ENCODE measurements at places on chromosomes 13 and 19.
A peak's percentile ranks its signal among the peaks of the same experiment; 100 is the strongest.

DNA sequence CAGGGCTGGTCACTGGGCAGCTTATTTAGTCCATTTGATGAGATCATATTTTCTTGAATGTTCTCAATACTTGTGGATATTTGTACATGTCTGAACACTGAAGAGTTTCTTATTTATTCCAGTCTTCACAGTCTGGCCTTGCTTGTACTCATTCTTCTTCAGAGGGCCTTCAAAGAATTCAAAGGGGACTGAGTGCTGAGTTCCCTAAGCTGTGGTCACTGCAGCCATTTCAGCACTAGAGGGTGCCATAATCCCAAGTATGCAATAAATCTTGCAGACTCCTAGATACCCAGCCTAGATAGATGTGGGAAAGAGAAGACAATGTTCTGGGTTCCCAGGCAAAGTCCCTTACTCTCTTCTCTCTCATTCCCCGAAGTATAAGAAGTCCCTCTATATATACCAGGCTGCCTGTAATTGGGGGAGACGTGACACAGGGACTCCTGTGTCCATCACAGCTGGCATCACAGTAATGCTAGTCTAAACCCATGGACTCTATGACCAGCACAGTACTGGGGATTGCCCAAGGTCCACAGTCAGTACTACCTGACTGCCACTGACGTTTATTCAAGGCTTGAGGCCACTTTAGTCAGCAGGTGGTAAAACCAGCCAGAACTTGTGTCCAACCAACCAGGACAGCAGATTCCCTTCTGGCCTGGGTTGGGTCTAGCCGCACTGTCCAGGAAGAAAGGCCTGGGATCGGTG lies 8.9 kb upstream of the VN1R1 start:
- no peak overlapping the region for H3K4me3 ChIP-seq
- H3K27ac ChIP-seq = no peak overlapping the region
- ATAC-seq = peak; percentile 62

DNA sequence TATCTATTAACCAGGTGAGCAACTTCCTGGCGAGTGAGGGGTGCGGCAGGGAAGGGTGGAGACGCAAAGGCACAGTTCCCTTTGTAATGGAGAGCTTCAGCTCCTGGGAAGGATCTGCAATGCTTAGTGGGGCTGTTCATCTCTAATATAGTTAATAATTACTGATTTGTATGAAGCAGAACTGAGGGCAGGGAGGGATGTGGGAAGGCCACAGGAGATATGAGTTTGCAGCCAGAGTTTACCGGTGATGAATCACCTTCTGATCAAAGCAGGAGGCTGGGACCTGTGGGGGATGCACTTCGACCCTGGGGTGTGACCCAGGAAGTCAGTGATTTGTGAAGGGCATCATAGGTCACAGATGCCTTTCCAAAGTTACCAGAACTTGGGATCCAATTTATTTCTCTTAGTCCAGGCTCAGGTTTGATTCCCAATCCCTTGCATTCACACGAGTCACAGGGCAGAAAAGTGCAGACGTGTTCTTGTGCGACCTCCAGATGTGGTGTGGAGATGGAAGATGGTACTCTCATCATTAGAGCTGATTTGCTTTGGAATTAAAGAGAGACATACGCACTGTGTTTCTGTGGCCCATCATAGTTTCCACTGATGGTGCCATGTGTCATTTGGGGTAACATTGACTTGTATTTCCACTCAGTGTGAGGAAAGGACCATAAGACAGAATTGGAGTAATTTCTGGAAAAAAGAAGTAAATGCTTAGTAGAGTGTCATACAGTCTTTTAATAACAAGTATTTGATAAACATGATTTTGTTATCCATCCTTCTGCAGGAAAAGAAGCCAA lies 55.0 kb downstream of the LRCH1 start:
- H3K27ac ChIP-seq = peak overlapping the region; percentile 89
- H3K4me1 ChIP-seq = peaks cover 34% of the 10 kb centered on the region
- peak overlapping the region; percentile 53 for H3K4me3 ChIP-seq
- no peaks in the 10 kb centered on the region for H3K36me3 ChIP-seq

DNA sequence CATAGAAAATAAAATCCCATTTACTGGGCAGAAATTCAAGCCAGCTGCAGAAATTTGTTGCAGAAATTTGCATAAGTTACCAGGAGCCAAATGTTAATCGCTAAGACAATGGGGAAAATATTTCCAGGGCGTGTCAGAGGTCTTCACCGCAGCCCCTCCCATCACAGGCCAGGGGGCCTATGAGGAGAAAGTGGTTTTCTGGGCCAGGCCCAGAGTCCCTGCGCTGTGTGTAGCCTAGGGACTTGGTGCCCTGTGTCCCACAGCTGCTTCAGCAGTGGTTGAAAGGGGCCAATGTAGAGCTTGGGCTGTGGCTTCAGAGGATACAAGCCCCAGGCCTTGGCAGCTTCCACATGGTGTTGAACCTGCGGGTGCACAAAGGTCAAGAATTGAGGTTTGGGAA lies 278.9 kb upstream of the PCDH9 start:
- no peak overlapping the region for H3K27ac ChIP-seq
- no peak for ATAC-seq
- no peak overlapping the region for H3K4me3 ChIP-seq
- no peaks in the 10 kb centered on the region for H3K36me3 ChIP-seq
- H3K4me1 ChIP-seq = no peaks in the 10 kb centered on the region
- no peaks in the 10 kb centered on the region for H3K27me3 ChIP-seq

- no peaks in the 10 kb centered on the region for H3K27me3 ChIP-seq
- ATAC-seq = no peak
- H3K4me1 ChIP-seq = no peaks in the 10 kb centered on the region
- peaks cover 11% of the 10 kb centered on the region for H3K36me3 ChIP-seq
- H3K4me3 ChIP-seq = no peak overlapping the region
These were observed 22.3 kb downstream of the TEX29 start for GRCh38 chr13:111342721-111343120.

GRCh38 chr19:50196322-50196932 lies 7.0 kb upstream of the MYH14 start:
- H3K4me1 ChIP-seq = no peaks in the 10 kb centered on the region
- no peak overlapping the region for H3K4me3 ChIP-seq
- H3K27ac ChIP-seq = no peak overlapping the region
- H3K27me3 ChIP-seq = peaks cover 42% of the 10 kb centered on the region
- no peak for ATAC-seq

DNA sequence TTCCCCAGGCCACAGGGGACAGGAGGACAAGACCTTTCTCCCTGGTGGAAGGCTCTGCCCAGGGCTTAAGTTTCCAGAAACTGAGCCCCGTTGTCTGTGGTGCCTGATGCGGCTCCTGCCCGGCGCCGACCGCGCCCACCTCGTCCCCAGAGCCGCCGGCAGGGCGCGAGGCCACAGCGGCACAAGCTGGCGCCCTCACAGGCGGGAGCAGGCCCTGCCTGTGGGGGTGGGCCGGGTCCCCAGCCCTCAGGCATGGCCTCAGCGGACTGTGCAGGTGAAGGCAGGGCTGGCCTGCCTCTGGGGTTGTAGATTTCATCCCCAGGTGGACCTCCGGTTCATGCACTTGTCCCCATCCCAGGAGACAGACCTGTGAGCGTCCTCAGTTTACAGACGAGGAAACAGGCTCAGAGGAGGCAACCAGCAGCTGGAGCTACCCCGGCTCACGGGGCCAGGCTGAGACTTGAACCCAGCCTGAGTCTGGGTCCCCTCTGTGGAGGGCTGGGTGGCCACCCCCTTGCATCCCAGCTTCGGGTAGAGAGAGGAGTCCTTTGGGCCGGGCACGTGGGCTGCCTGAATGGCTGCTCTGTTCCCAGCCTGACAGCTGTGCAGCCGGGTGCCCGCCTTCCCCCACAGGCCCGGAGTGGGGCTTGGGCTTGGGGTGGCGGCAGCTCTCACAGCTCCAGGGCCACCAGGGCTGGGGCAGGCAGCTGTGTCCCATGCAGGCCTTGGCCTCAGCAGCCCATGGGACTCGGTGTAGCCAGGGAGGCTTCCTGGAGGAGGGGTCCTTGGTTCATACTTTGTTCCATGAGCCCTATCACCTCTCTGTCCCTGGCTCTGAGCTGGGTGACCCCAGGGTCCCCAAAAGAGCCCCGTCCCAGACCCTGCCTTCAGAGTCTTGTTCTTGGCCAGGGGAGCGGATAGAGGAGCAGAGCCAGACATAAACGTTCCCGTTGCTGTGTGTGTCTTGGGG lies 26.8 kb downstream of the PIAS4 start:
- no peak overlapping the region for H3K27ac ChIP-seq
- no peaks in the 10 kb centered on the region for H3K4me1 ChIP-seq
- no peak overlapping the region for H3K4me3 ChIP-seq
- H3K27me3 ChIP-seq = no peaks in the 10 kb centered on the region
- no peak for ATAC-seq

GRCh38 chr13:29540334-29540733 lies 55.2 kb downstream of the SLC7A1 start:
- H3K36me3 ChIP-seq = peaks cover 83% of the 10 kb centered on the region
- ATAC-seq = no peak
- H3K4me1 ChIP-seq = peaks cover 36% of the 10 kb centered on the region
- peak overlapping the region; percentile 48 for H3K27ac ChIP-seq
- no peak overlapping the region for H3K4me3 ChIP-seq

DNA sequence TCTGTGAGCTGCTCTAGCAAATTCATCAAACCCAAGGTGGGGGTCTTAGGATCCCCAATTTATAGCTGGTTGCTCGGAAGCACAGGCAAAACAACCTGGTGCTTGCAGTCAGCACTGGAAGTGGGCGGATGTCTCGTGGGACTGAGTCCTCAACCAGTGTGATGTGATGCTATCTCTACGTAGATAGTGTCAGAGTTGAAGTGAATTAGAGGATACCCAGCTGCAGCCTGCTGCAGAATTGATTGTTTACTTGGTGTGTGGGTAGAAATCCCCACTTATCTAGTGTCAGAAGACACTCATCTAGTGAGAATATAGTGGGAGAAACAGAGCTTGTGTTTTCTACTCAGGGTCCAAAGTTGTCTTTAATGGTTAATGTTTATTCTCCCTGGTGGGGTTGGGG lies 63.3 kb downstream of the CBY2 start:
- no peak overlapping the region for H3K27ac ChIP-seq
- no peak for ATAC-seq
- no peaks in the 10 kb centered on the region for H3K36me3 ChIP-seq
- no peak overlapping the region for H3K4me3 ChIP-seq
- H3K27me3 ChIP-seq = peaks cover 10% of the 10 kb centered on the region
- no peaks in the 10 kb centered on the region for H3K4me1 ChIP-seq

GRCh38 chr19:24081056-24081455 lies 5.9 kb upstream of the ZNF254 start:
- no peak overlapping the region for H3K27ac ChIP-seq
- H3K4me1 ChIP-seq = no peaks in the 10 kb centered on the region
- peaks cover 16% of the 10 kb centered on the region for H3K36me3 ChIP-seq
- H3K27me3 ChIP-seq = no peaks in the 10 kb centered on the region

- H3K27me3 ChIP-seq = peaks cover 5% of the 10 kb centered on the region
- no peaks in the 10 kb centered on the region for H3K4me1 ChIP-seq
- H3K36me3 ChIP-seq = no peaks in the 10 kb centered on the region
- H3K27ac ChIP-seq = no peak overlapping the region
- ATAC-seq = no peak
These were observed 4.2 kb downstream of the OR7D2 start for GRCh38 chr19:9183000-9183399.

GRCh38 chr13:90630716-90631115 lies 716.8 kb upstream of the MIR17HG start:
- no peak for ATAC-seq
- H3K4me3 ChIP-seq = no peak overlapping the region
- no peaks in the 10 kb centered on the region for H3K4me1 ChIP-seq
- H3K27ac ChIP-seq = no peak overlapping the region

GRCh38 chr13:59277106-59277505 lies 886.6 kb downstream of the DIAPH3 start:
- no peak overlapping the region for H3K27ac ChIP-seq
- H3K36me3 ChIP-seq = no peaks in the 10 kb centered on the region
- H3K27me3 ChIP-seq = peaks cover 16% of the 10 kb centered on the region

DNA sequence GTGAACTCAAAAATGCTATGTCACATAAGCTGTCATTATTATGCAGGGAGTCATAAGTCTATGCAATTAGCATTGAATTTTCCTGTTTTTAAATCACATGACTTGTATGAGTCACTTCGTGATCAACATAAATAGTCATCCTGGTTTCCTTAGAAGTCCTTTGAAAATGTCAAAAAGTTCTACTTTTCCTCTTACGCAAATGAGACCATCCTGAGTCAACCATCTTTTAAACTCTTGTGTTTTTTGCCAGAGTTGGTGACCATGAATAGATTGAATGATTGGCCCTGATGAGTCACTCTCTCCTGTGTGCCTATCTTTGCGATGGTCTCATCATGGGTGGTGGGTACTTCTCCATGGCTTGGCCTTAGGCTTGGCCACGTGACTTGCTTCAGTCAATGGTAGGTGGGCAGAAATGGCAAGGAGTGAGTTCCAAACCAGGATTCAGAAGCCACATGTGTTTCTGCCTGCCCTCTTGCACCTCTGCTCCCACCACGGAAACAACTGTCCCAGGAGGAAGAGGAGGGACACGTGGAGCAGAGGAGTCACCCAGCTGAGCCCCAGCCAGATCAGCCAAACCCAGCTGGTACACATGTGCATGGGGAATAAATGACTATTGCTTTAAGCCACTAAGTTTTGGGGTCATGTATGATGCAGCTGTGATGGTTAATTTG lies 123.5 kb upstream of the CACNA1A start:
- no peaks in the 10 kb centered on the region for H3K4me1 ChIP-seq
- peaks cover 17% of the 10 kb centered on the region for H3K27me3 ChIP-seq
- H3K4me3 ChIP-seq = peak overlapping the region; percentile 26
- peak; percentile 94 for ATAC-seq
- H3K36me3 ChIP-seq = no peaks in the 10 kb centered on the region

- H3K4me3 ChIP-seq = no peak overlapping the region
- no peak overlapping the region for H3K27ac ChIP-seq
- no peaks in the 10 kb centered on the region for H3K36me3 ChIP-seq
These were observed 7.0 kb downstream of the PLVAP start for GRCh38 chr19:17370026-17370587.

DNA sequence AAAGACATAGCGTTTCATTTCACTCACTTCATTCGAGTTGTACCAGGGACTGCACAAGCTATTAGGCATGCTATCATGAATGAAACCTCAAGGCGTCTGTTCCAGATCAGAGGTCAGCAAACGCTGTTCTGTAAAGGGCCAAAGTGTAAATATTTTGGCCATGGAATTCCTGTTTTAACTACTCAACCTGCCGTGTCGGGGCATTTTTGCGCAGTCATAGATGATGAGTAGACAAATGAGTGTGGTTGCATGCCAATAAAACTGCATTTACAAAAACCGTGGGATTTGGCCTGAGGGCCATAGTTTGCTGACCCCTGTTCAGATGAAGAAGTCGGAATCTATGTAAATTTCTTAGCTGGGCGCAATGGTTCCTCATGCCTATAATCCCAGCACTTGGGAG lies 6.5 kb downstream of the INSR start:
- H3K4me3 ChIP-seq = no peak overlapping the region
- no peak for ATAC-seq
- H3K27ac ChIP-seq = no peak overlapping the region
- no peaks in the 10 kb centered on the region for H3K36me3 ChIP-seq
- peaks cover 7% of the 10 kb centered on the region for H3K4me1 ChIP-seq

Measured in activated T-helper 17 cell treated with anti-CD3 and anti-CD28 coated beads, Interleukin-2, amount 50 U/mL, for 72 hours (primary cell).